CD4-positive, alpha-beta T cell treated with Interleukin-12 subunit alpha and Interleukin-12 subunit beta, for 1 hour (primary cell): ENCODE measurements at places on chromosomes 12 and 14.
A peak's percentile ranks its signal among the peaks of the same experiment; 100 is the strongest.

DNA sequence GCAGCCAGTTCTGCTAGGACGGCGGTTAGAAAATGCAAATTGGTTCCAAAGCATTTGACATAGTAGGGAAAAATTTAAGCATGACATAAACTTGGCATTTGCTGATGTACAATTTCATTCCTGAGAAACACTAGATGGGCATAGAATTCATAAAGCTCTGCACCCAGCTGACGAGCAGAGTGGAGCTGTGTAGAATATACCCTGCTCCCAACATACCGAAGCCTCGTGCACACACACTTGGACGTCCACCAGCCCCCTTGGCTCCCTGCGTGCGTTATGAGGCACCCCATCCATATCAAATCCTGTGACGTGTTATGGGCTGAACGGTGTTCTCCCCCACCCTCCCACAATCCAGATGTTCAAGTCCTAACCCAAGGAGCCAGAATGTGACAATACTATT lies 65.4 kb downstream of the CLMN start:
- no peak for DNase-seq

DNA sequence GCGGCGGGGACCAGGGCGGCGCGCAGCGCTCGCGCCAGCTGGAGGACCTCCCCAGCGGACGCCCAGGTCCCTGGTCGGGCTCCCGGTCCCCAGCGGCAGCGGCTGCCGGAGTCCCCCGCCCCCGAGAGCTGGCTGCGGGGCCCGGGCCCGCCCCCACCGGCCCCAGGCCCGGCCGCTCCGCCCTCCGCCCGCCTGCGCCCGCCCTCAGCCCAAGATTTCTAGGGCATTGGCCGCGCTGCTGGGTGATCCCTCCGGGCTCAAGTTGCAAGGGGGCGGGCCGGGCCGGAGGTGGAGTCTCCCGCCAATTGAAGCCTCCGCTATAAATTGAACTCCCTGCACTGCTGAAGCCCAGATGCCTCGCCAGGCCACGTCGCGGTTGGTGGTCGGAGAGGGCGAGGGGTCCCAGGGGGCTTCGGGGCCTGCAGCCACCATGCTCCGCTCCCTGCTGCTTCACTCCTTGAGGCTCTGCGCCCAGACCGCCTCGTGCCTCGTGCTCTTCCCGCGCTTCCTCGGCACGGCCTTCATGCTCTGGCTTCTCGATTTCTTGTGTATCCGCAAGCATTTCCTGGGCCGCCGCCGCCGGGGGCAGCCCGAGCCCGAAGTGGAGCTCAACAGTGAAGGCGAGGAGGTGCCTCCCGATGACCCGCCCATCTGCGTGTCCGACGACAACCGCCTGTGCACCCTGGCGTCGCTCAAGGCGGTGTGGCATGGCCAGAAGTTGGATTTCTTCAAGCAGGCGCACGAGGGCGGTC lies at the start of gene DIO3:
Gene DIO3 (plus strand): TSS at position 351 of the 752 bp plus-strand sequence.
- no peak for DNase-seq

GRCh38 chr12:2058837-2059236 lies 6.0 kb downstream of the CACNA1C start:
- no peak for DNase-seq

DNA sequence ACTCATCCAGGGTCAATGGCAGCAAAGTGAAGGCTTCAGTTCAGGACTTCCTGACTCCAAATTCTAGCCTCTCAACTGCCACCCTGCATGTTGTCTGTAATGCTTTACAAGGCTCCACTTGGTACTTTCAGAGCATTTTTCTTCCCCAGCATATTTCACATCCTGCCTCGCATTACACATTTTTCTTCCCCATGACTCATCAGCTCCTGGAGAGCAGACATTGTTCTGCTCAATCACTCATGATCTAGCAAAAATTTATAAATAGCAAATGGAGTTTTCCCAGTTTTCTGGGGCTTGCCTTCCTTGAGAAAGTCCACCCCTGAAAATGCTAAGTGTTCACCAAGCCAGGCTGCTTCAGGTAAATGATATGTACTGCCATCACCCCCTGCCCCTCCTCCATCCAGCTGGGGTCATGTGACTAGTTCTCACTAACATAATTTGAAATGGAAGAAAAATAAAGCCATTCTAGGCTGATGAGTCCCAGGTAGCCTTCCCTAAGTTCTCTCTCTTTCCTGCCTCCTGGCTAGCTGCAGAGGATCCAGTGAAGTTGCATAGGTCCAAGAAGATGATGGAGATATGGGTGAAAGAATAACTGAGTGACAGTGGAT lies 69.4 kb downstream of the ARMH4 start:
- DNase-seq = no peak

DNA sequence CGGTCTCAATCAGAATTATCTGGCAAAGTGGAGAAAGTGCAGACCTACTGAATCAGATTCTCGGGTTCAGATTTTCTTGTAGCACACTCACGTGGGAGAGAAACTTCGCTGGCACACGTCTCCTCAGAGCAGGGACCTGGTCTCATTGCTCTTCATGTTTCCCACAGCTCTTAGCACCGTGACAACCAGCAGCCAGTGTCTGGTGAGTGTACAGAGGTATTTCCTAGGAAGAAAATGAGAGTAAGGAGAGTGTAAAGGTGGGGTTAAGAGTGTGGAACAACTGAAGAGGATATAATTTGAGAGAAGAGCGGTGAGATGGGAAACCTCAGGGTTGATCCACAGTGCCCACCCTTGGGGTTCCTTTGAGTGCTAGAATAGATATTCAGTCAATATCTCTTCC lies 89.2 kb downstream of the ARF6 start:
- no peak for DNase-seq

GRCh38 chr12:107332743-107333142 lies 239.4 kb upstream of the CRY1 start:
- no peak for DNase-seq

- no peak for DNase-seq
These were observed 7.3 kb upstream of the TNFAIP2 start for GRCh38 chr14:103115845-103116572.

- peak; percentile 58 for DNase-seq
These were observed 10.0 kb upstream of the CLEC7A start for GRCh38 chr12:10140001-10140400.
